Right ventricle myocardium superior (tissue), 1 donor: ENCODE measurements at places on chromosomes 11 and 22.

DNA sequence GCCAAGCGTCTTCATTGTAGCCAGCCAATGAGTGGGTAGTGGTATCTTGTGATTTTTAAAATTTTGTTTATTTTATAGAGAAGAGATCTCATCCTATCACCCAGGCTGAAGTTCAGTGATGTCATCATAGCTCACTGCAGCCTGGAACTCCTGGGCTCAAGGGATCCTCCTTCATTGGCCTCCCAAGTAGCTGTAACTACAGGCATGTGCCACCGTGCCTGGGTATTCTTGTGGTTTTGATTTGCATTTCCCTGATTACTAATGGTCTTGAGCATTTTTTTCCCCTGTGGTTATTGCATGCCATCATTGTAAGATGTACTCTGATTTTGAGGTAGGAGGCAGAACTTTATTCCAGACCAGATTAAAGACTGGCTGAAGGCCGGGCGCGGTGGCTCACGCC is 2.4 kb upstream of the DENND6B start:
- DNase-seq: no peak

- no peak for DNase-seq
Measured at GRCh38 chr11:123354371-123354975, 75.6 kb upstream of the GRAMD1B start.

DNA sequence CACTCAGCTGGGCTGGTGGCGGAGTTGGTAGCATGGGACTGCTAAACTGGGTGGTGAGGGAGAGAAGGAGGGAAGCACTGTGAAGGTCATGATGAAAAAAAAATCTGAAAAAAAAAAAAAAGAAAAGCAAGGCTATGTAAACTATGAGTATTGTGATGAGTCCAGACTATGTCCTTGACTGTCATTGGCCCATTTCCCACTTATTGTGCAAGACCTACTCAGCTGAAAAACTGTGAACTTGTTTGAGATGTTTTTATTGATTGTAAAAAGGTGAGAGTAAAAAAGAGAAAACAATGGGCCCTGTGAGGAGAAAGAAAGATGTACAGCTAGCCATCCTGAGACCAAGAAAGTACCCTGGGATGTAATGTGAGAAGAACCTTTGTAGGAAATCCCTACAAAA is 798.4 kb upstream of the TENM4 start:
- DNase-seq: no peak

DNA sequence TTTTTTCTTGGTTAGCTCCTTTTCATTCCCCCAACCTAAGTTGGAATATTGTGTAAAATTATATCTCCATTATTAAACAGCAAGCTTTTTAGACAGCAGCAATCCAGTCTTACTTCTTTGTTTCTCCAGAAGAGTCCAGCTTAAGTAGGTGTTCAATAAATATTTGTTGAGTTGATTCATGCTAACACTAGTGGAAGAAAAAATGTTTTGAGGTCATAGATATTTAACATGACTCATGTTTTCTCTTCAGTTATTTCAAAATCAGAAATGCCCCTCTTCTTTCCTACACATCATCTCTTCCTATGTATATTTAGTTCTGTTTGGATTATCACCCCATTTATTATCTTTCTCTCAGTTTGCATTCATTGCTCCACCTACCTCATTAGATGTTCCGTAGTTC is 20.3 kb downstream of the CCDC83 start:
- DNase-seq: no peak

GRCh38 chr11:133988686-133989410 is 32.1 kb upstream of the IGSF9B start:
- peak; percentile 88 for DNase-seq

DNA sequence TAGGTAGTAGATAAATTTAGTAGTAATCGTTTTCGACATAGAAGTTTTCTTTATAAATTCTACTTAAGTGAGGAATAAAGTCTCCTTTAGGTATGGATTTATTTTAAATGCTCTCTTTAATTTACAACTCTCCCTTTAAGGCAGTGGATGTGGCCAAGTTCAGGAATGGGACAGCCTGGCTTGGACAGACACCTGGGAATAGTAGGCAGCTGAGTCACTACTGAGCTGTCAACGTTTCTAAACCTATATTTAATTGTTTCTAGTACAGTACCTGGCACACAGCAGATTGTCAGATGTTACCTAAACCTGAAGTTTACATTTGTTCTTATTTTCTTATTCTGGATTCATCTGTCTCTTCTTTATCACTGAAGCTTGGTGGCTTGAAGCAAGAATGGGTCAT is 85.1 kb downstream of the DEPDC5 start:
- no peak for DNase-seq

- DNase-seq: no peak
Measured at GRCh38 chr11:40722179-40722795, 737.2 kb downstream of the LRRC4C start.

DNA sequence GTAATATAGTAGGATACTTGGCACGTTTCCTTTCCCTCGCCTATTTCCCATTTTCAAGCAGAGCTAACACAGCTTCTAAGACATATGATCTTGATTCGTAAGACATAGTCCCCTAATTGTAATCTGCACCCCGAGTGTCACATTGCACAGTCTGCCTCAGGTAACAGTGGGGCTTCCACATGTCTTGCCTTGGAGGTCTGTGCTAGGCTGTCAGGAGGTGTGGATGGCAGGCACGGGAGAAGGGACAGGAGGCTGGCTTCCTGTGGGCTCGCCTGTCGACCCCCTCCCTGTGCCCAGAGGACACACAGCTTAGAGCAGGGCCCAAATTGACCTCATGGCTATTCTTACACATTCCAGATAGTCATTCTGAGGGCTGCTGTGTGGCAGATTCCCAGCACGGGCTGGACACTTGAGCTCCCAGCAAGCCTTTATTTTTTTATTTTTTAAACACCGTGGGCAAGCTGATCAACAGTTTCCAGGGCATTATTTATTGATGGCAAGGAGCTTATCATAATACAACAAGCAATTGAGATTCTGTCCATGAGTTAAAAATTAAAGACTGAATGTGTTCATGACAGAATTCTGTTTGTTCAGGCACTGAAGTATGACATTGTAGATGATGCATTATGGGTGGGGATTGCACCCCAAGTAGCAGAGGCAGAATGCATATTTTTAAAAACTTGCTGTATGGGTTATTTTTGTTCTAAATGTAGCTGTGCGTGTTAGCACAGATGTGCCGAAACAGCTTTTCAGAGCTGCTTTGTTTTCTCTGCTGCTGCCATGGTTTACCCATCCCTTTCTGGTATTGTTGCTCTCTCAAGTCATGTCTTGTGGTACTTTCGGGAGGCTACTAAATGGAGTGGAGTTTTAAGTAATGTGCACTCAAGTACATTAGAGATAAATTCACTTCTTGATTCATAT is 113.0 kb downstream of the ATXN10 start:
- DNase-seq: peak; percentile 54

GRCh38 chr11:35461917-35462538 is 42.7 kb upstream of the SLC1A2 start:
- no peak for DNase-seq

DNA sequence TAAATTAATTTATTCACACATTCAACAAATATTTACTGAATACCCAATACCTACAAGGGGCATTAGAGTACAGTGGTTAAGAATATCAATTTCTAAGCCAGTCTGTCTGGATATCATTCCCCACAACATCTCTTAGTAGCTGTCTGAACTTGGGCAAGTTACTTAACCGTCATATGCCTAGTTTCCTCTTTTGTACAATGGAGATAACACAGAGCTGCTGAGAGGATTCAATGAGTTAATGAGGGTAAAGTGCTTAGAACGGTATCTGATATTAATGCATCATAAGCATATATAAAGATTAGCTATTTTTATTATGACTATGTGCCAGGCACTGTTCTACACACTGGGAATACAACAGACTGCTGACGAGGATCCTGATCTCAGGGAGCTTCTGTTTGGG is 116.4 kb downstream of the APOL5 start:
- no peak for DNase-seq

GRCh38 chr11:63999349-64000025 is 13.2 kb downstream of the OTUB1 start:
- DNase-seq: peak; percentile 70

DNA sequence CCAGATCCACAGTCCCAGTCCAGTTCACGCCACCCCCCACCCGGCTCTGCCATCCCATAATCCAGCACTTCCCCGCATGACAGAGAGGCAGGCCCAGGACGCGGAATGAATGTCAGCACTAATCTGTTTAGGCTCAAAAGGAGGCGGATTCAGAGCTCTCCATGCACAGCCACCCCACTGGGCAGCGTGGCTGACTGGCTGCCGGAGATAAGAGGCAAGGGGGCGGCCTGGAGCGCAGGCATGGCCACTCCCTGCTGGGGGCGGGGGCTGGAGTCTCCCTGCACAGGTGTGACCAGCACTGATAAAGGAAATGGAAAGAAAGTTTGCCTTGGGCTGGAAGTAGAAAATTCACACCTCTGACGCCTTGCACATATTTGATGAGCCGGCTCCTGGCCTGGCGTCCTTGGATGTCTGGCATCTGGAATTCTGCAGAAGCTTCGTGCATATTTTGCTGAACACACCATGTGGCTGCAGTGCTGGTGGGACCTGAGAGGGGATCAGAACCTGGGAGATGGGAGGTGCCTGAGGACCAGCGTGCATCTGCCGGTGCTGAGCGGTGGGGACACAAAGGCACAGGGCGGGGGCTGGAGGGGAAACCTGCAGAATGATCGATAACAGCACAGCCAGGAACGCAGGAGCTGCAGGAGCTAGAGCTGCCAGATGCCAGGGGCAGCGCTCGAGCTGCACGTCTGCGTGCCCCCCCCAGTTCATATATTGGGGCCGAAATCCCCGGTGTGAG is 344.4 kb downstream of the CTTN start:
- no peak for DNase-seq

GRCh38 chr22:42069801-42070516 is 653 bp downstream of the NAGA start:
- peak; percentile 17 for DNase-seq

DNA sequence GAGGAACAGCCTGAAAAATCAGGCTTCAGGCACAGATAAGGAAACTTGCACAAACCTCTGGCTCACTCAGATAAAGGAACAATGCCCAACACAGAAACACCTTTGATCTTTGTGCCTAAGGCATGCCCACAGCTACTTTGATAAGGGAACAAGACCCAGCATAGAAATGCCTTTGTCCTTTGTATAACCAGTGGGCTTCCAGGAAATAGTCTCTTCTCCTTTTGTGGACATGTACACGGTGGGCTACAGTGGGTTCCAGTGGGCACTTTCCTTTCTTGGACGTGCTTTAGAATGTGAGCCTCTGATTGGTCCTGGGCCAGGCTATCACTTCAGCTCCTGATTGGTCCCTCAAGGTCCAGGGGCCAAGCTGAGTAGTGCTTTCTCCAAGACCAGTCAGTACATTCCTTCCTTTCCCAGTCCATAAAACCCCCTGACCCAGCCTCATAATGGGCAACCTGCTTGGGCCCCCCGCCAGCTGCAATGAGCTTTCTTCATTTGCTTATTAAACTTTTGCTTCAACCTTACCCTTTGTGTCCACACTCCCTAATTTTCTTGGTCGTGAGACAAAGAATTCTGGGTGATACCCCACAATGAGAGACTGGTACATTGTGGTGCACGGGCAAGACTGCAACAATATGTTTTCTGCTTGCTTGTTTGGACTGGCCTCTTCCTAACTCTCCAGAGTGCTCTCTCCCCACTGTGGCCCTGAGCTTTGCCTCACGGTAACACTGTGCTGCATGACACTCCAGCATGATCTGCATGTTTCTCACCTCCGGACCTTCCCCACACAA is 1.7 kb upstream of the CABIN1 start:
- no peak for DNase-seq

GRCh38 chr11:71423181-71423790 is 24.9 kb downstream of the DHCR7 start:
- DNase-seq: no peak

DNA sequence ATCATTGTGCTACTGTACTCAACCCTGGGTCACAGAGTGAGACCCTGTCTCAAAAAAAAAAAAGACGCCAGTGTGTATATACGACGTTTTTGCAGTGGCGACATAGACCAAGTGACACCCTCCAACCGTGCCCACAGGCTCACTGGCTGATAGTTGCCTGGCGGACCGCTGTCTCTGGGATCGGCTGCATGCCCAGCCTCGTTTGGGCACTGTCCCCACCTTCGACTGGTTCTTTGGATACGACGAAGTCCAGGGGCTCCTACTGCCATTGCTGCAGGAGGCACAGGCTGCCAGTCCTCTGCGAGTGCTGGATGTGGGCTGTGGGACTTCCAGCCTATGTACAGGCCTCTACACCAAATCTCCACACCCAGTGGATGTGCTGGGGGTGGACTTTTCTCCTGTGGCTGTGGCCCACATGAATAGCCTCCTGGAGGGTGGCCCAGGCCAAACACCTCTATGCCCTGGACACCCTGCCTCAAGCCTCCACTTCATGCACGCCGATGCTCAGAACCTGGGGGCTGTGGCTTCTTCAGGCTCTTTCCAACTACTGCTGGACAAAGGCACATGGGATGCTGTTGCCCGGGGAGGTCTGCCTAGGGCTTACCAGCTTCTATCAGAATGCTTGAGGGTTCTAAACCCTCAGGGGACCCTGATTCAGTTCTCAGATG is 1.3 kb downstream of the CSKMT start:
- no peak for DNase-seq

- DNase-seq: no peak
Measured at GRCh38 chr11:120128392-120129119, 9.4 kb downstream of the TRIM29 start.

DNA sequence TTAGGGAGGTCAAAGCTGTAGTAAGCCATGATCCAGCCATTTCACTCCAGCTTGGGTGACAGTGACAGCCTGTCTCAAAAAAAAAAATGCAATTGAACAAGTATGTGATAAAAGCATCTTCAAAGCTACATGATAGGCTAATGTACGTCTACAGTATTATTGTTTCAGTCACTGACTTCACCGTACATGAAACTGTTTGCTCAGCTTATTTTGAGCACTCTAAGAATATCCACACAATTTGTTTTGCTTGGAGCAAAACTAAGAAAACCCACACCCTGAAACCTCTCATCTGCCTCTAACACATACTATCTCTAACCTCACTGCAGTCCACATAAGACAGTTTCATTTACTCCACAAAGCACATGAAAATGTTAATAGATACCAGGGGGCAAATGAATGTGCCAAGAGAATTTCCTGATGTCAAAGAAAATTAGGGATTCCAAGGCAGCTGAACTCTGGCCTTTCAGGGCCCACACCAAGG is 60.7 kb downstream of the KCNA4 start:
- DNase-seq: no peak

DNA sequence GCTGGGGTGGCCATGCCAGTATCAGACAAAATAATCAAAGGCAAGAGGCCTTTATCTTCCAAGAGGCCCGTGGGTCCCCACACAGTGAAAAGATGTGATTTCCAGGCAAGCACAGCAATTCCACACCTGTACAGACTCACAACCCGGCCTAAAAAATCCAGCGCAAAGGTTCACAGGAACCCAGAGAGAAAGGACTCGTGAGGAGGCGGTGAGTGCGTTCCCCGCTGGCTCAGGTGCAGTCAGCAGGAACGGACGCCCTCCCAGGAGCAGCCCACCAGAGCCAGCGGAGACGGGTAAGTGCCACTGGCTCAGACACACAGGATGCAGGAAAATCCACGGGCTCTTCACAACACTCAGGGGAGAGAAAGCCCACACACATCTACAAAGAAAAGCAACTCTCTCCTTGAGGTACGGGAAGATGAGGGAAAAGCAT is 4.4 kb downstream of the TOLLIP start:
- DNase-seq: no peak

- DNase-seq: no peak
Measured at GRCh38 chr22:44574057-44574639, 76.1 kb upstream of the RTL6 start.
